ENCODE measurements at places on chromosomes 16 and 17.

- DNase-seq = no peak
Observed at GRCh38 chr17:15920758-15921239, 24.1 kb upstream of the ADORA2B start.

DNA sequence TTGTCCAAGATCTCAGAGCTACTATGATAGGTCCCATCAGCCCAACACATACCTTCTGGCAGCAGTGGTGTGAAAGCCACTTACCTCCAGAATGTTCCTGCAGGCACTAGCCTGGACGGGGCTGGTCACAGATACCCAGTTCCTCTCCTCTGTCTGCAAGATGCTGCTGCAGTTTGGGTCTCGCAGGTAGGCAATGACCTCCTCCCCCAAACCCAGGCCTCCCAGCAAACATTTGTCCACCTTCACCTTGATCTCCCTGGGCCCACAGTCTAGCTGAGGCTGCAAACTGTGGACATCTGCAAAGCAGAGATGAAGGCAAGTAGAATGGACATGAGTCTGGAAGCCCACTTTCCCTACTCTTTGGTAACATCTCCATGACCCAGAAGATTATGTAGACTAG is 7.1 kb downstream of the GP2 start:
- DNase-seq = no peak

GRCh38 chr17:78180083-78180482 is 6.8 kb downstream of the TK1 start:
- no peak for DNase-seq

GRCh38 chr17:65231086-65231485 is 93.9 kb downstream of the RGS9 start:
- DNase-seq = no peak

- peak; percentile 60 for DNase-seq
Observed at GRCh38 chr16:588639-588888, 1.3 kb upstream of the RAB40C start.

DNA sequence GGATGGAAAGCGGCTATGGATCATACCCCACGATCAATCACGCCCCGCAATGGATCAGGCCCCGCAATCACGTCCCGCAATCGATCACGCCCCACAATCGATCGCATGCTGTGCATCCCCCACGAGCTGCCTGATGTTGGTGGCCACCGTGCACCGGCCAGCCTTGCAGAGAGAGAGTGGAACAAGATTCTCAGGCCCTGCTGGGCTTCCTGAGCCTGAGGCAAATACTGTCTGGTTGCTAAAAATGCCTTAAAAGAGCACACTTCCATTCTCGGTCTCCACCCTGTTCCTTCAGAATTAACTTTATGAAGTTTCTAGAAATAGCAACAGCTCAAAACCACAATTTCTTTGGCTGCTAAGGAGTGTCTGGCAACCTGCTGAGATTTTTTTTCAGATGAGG is 81.5 kb downstream of the VPS53 start:
- no peak for DNase-seq

DNA sequence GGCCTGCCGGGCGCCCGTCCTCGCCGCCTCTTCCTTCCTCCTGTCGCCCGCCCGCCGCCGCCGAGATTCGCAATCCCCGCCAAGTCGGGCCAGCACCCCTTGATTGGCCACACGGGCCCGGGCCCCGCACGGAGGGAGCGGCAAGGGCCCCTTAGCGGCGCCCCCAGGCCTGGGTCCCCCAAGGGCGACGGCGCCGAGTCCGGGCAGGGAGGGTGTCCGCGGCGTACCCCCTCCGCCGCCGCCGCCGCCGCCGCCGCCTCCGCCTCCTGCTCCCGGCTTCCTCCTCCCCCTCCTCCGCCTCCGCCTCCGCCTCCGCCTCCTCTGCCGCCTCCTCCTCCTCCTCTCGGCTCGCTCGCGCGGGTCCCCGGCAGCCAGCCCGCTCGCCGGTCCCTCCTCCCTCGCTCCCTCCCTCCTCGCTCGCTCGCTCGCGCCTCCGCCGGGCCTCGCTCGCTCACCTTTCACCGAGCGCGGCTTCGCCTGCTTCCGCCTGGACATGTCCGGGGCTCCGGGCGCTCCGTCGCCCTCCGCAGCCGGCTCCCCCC is 561 bp downstream of the ZNF423 start:
- peak; percentile 49 for DNase-seq

DNA sequence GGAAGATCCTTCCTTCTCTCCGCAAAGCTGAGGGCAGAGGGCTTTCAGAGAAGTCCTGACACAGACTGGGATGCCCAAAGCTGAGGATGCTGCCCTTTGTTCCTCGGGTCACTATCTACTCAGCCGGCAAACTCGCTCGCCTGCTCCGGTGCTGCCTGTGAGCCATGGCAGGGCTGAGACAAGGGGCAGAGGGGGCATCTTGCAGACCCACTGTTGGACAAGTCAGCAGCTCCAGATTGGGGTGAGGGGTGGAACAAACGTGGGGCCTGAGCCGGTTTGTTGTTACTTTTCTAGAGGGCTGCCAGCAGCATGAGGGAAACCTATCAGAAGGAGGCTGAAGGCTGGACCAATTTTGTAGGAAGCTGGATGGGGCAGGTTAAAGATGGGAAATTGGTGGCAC is 47.1 kb upstream of the PIK3R6 start:
- DNase-seq = no peak

- no peak for DNase-seq
Observed at GRCh38 chr17:20172376-20172775, 163.2 kb downstream of the SPECC1 start.

- DNase-seq = no peak
Observed at GRCh38 chr17:37759014-37759637, 14.3 kb upstream of the HNF1B start.

DNA sequence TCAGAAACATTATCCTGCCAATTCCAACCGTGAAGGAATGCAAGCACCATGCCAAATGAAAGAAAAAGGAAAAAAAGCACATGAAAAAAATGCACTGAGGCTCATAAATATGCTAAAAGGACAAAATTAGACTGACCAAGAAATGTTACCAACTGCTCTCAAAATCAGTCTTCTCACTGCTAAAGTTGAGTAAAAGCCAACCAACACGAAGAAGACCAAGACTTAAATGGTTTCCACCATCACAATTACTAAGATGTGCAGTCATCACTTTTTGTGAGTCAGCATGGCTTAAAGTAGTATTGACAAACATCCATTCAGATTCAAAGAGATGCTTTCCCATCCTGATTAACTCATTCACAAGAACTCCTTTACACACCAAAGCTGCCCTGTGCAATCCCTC is 16.4 kb downstream of the CDYL2 start:
- no peak for DNase-seq

Data from CD4-positive, alpha-beta T cell treated with Interleukin-2 at 100 ng/mL for 4 hours (primary cell).